NCI-H1105 (cell line): ENCODE measurements at places on chromosomes 2 and 18.

DNA sequence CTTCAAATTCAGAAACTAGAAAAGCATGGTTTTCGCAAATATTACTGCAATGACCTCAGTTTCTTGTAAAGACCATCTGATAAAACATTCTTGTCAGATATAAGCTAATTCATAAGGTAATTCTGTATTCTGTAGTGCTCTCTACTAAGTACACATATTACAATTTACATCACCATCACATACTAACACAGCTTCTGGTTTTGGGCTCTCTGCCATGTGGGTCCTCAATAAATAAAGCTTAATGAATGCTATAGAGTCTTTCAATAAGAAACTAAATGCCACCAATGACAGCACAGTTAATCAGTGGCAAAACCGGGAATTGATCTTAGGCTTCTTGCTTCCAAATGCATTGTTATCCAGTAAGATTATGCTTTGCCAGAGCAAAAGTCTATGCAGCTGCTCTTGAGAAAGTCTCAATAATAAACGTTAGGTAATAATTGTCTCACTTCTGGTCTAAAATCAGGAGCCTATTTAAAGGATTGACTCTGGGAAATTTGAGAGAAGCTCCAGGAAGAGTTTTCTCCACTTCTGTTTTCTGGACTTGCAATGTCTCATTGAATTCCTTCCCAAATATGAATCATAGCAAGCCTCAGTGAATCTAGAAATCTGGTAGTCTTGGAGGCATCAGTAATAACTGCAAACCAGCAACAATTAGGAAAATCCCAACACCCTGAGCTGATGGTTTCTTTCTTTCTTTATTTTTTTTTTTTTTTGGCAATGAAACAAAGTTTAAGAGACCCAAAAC is 67.9 kb upstream of the RAPGEF4 start:
- DNase-seq, result no peak

DNA sequence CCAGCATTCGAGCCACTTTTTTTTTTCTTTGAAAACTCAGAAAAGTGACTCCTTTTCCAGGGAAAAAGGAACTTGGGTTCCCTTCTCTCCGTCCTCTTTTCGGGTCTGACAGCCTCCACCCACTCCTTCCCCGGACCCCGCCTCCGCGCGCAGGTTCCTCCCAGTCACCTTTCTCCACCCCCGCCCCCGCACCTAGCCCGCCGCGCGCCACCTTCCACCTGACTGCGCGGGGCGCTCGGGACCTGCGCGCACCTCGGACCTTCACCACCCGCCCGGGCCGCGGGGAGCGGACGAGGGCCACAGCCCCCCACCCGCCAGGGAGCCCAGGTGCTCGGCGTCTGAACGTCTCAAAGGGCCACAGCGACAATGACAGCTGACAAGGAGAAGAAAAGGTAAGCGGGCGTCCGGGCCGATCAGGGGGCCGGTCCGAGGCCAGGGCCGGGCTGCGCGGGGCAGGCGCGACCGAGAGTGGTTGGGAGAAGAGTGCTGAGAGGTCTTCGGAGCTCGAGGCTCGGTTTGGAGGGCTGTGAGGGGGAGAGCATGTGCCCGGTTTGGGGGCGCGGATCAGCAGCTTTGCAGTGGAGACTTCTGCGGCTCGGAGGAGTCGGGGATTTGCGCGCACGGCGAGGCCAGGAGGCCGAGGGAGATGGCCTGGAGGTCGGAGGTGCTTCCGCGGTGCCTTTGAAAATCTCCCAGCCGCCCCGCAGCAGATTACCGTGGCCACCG is 502 bp downstream of the EPAS1 start:
- peak; percentile 24 for DNase-seq

GRCh38 chr2:221465776-221466175 is 106.3 kb downstream of the EPHA4 start:
- no peak for DNase-seq

DNA sequence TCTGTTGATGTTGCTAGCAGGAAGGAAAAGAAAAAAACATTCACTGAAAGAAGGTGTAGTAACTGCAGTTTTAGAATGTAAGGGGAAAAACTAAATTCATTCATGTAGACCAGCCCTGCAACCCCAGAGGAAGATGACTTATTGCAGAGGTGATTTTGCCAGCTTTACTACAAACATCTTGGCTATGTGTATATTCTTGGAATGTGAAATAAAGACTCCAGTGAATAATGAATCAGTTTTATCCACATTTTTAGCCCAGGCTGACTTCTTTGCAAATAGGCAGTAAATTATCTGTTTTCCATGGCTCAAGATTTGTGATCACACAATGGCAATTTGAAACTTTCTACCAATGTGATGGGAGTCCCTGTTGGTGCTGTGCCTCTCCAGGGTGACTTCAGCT is 206.1 kb upstream of the SETBP1 start:
- DNase-seq, result no peak

DNA sequence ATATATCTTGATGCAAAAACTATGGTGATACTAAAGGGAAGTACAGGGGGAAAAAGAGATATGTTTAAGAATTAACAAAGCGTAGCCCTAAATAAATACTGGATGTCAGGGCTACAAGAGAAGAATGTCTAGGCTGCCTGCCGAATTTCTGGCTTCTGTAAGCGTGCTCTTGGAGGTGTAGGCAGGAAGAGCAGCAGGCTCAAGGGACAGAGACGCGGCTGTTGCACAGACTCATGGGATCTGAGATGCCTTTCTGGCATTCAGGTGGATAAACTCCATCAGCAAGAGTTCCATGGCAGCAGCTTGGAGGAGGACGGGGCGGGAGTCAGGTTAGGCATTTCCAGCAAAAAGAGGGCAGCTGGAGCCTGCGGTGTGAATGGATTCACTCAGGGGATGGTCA is 123.2 kb upstream of the TWIST2 start:
- DNase-seq, result no peak

DNA sequence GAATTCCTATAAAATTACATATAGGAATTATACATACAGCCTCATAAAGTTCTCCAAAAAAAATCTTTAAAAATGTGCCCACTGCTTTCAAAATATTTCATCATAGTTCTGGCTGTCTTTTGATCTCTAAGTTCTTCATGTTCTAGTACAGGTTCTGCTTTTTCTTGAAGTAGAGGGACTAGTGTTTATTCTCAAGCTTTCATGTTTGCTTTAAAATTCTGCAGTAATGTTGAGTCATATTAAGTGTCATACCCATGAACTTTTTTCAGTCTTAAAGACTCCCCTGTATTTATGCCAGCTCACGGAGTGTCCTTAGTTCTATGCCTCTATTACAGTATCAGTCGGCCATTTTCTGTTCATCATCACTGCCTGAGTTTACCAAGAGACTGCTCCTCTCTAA is 54.8 kb upstream of the CCDC141 start:
- no peak for DNase-seq

DNA sequence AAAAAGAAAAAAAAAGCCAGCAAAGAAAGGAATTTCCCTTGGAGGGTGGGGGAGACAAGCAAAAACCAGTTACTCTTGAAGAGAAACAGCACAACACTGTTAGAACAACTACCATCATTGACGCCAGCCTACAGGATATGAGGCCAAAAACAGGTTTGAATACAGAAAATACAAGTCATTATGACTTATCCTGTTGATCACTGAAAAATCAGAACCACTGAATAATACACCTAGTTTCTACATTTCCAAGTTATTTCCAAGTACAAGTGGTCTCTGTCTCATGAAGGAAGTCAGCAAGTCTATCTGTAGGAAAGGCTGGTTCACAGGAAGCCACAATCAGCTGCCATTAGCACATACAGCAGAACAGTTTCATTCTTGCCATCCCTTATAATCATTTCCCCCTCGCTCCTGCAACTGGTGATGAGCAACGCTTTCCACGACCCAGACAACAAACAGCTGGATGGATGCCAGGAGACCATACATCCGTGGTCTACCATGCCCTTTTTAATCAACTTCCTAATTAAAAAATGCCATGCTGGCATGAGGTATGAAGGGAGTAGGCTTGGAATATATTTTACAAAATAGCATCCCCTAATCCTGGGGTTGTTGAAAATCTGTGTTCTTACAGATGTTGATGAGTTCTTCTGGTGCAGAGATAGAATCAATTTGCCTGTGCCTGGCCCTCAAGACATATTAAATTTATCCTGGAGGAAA is 10.4 kb downstream of the MYT1L start:
- DNase-seq, result no peak

GRCh38 chr2:129744649-129745048 is 234.8 kb upstream of the RAB6C start:
- no peak for DNase-seq

DNA sequence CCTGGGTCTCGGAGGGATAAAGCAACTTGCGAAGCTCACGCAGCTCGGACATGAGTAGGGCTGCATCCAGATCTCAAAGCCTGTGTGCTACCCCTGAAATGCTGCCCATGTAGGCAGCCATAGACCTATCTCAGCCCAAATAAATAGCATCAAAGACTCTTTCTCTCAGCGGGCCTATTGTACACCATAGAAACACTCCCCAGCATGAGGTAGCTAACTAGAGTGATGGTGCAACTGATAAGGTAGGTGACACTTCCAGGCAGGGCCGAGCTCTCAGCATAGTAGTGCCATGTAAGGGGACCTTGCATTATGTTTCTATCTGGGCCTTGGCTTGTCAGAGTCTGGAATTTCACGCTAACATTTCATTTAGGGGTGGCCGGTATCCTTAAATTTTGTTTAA is 52.4 kb downstream of the RABL2A start:
- DNase-seq, result no peak

DNA sequence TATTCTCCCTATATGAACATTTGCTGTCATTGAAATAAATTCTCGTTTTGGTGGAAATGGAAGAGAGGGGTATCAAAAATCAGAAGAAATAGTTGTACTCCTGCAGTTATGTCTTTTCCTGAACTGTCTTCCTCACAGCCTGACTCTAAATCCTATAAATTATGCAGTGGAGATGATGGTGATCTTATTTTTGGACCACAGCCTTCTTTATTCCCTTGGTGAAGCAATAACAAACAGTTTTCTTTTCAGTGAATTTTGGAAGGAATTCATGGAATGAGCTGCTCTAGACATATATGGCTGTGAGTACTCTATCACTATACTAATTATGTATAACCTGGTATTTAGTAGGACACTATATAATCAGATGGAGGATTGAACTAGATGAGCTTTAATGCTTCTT is 1.7 kb upstream of the SLC25A12 start:
- no peak for DNase-seq

- no peak for DNase-seq
Observed at GRCh38 chr18:28637897-28638296, 461.0 kb upstream of the CDH2 start.

GRCh38 chr18:70523035-70523791 is 234.4 kb downstream of the SOCS6 start:
- peak; percentile 82 for DNase-seq

DNA sequence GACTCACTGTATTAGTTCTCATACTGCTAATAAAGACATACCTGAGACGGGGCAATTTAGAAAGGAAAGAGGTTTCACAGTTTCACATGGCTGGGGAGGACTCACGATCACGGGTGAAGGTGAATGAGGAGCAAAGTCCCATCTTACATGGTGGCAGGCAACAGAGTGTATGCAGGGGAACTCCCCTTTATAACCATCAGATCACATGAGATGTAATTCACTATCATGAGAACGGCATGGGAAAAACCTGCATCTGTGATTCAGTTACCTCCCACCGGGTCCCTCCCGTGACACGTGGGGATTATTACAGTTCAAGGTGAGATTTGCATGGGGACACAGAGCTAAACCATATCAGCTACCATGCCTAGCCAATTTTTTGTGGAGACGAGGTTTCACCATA is 168.2 kb downstream of the NEDD4L start:
- no peak for DNase-seq

- no peak for DNase-seq
Observed at GRCh38 chr2:32926708-32927084, 20.1 kb upstream of the LTBP1 start.

GRCh38 chr18:44673256-44673880 is 7.3 kb upstream of the SETBP1 start:
- DNase-seq, result no peak

DNA sequence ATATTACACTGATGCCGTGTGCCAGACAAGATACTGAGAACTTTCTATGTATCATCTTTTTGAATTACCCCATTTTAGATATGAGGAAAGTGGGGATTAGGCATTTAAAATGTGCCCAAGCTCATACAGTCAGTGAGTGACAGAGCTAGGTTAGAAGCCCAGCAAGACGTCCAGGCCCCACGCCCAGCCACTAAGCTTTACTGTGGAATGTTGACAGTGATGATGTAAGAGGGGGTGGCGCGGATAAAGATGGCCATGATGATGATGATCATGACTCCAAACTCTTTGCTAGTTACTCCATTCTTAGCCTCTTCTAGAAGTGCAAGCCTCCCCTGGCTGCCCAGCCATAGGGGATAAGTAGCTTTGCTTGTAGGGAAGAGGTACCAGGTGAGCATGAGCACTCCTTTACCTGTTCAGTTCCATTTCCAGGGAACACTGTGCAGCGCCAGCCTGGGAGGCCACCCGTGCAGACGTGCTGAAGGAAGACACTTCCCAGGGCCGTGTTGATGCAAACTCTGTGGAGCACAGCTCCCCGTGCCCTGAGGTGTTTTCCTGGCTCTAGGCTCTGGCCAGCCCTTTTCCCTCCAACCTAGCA is 65.5 kb downstream of the BCL2L11 start:
- DNase-seq, result no peak

DNA sequence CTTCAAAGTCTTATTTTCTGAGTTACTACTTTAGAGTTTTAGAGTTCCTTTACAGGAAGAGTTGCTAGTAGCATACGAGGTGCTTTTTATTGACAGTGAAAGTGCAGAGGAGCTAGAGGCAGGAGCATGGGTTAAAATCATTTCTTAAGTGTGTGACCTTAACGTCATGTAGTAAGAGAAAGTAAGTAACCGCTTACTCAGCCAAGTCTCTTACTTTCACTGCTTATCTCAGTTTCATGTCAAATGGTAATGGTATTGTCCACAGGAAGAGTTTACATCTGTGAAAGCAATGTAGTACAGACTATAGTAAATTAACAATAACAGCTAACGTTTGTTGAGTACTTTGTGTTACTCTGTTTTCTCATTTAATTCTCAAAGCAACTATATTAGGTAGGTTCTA is 12.6 kb downstream of the NDUFAF7 start:
- no peak for DNase-seq

GRCh38 chr18:60100778-60101177 is 201.0 kb downstream of the PMAIP1 start:
- DNase-seq, result no peak

- no peak for DNase-seq
Observed at GRCh38 chr2:127642706-127643438, 3.1 kb upstream of the GPR17 start.

DNA sequence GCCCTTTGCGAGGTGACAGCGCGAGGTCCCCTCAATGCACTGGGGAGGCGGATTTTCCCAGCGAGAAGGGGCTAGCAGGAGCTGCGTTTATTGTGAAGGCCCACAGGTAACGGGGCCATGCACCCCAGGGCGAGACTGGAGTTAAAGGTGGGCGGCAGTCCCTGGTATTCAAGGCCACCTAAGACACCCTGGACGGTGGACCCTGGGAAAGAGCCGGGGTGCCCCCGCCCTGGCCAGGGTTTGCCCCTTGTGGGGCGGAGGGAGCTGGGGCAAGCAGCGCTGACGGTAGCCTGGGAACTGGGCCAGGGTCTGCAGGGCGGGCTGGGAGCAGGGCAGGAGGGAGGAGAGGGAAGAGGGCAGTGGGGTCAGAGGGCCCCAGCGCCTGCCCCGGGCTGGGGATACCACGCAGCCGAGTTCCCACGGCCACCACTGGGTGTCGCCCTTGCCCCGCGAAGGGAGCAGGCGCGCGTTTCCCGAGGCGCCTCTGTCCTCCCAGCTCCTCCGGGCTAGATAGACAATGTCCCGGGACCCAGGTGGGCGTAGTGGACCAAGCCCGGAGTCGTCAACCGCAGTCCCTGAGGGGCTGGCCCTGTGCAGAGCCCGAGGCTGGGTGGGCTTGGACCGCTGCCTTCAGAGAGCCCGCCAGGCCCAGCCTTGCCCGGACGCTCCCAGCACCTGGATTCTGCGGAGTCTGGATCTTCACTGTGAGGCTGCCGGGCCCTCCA is 80.2 kb downstream of the SMAD4 start:
- peak; percentile 27 for DNase-seq

- no peak for DNase-seq
Observed at GRCh38 chr18:27712066-27712465, 464.9 kb downstream of the CDH2 start.
